ENCODE measurements at places on chromosomes 16 and 17. TPM values are rescaled to one million over a fixed set of nuclear protein-coding genes. Genes with fewer than 3 reads are reported as not detected.

DNA sequence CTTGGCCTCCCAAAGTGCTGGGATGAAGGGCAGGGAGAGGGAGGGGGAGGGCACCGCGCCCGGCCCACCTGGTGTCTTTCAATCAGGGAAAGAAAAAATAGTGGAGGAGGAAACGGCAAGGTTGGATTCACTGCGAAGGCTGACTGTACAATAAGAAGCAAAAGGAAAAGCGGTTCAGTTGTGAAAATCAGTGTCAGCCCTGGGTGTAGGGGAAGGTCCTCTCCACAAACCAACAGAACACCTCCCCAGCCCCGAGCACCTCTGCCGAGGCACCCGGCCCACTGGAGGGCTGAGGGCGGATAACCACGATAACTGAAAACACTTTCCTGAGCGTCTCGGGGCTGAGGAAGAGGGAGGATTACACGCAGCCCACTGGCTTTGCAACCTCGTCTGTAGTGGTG is 1.4 kb upstream of the SPG7 start:
- DNase-seq = no peak

- DNase-seq = peak; percentile 75
Measured at GRCh38 chr17:9212376-9213302, 191.3 kb downstream of the NTN1 start.

DNA sequence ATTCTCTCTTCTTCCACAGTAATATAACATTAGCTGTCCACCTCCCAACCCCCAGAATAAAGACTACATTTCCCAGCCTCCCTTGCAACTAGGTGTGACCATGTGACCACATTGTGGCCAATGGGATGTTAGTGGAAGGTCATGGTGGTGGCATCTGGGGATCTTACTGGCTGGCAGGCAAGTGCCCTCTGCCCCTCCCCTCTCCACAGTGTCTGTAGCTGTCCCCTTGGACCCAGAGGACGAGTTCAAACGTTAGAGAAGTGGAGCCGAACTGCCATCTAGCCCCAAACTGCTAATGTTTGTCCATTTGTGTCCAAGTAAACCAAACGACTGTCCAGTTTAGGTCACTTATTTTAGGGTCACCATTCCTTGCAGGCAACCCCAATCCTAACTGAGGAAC is 26.6 kb upstream of the KCNG4 start:
- peak; percentile 64 for DNase-seq

SPATA32 gene
- not detected for total RNA-seq

CCDC200 gene
- total RNA-seq = not detected

DNA sequence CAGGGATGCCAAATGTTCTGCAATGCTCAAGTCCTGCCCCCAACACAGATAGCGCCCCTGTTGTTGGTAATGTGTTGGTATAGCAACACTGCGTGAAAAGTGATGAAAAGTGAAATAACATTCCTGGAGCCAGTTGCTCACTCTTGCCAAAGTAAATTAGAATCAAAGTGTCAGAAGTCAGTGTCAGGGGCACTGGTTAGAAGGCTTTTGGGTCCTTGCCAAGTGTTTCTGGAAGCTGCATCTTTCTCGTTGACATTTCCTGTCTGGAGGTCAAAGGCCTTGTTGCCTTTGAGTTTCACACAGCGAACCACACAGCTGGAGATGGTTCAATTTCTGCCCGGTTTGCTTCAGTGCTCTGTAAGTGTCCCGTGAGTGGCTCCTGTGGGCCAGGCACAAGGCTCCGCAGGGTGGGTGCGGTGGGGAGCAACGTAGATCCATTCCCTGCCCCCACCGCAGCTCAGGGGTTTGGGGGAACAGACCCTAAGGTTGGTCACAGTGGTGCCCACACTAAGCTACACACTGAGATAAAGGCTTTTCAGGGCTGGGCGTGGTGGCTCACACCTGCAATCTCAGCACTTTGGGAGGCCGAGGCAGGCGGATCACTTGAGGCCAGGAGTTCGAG is 3.6 kb upstream of the SLC16A5 start:
- DNase-seq = no peak

- no peak for DNase-seq
Measured at GRCh38 chr17:29867643-29868181, 62.3 kb downstream of the SSH2 start.

GRCh38 chr17:81228420-81228819 is 5.7 kb upstream of the CEP131 start:
- no peak for DNase-seq

CNGB1 gene
- total RNA-seq = not detected

Data from posterior vena cava (tissue), 2 donors.